Cardiac ventricle fibroblast (primary cell): ENCODE measurements at places on chromosomes 12 and 14. TPM values are rescaled to one million over a fixed set of nuclear protein-coding genes. Genes with fewer than 3 reads are reported as not detected.

SAMD4A gene
- 6.7 TPM in 2 replicates for total RNA-seq

FLVCR2 gene
- total RNA-seq = 3.7 and 4.6 TPM in 2 replicates

KIF5A gene
- not detected in 2 replicates for total RNA-seq

PRKD1 gene
- total RNA-seq = 18.7 and 23.9 TPM in 2 replicates

VDR gene
- total RNA-seq = 7.9 and 10.4 TPM in 2 replicates

JAG2 gene
- total RNA-seq = 0.81 and 1.9 TPM in 2 replicates
